Endothelial cell of umbilical vein (primary cell): ENCODE measurements at places on chromosomes 2 and 18. TPM values are rescaled to one million over a fixed set of nuclear protein-coding genes. Genes with fewer than 3 reads are reported as not detected.

HAAO gene
- 1.1 and 1.8 TPM in 2 replicates for polyA plus RNA-seq

GAREM2 gene
- polyA plus RNA-seq = 3.7 TPM in 2 replicates

- no peak for DNase-seq
These were observed 570.8 kb upstream of the CRIM1 start for GRCh38 chr2:35784777-35785176.

DNA sequence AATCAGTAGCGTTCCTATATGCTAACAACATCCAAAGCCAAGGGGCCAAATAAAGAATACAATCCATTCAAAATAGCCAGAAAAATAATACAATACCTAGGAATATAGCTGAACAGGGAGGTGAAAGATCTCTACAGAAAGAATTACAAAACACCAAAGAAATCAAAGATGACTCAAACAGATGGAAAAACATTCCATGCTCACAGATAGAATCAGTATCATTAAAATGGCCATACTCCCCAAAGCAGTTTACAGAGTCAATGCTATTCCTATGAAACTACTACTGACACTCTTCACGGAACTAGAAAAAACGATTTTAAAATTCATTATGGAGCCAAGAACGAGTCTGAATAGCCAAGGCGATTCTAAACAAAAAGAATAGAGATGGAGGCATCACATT is 57.4 kb downstream of the CCBE1 start:
- DNase-seq = no peak

- no peak for DNase-seq
These were observed 2.1 kb downstream of the CTDP1 start for GRCh38 chr18:79681484-79682387.
